Femur (tissue), 1 donor: ENCODE measurements at places on chromosomes 11 and 22.

DNA sequence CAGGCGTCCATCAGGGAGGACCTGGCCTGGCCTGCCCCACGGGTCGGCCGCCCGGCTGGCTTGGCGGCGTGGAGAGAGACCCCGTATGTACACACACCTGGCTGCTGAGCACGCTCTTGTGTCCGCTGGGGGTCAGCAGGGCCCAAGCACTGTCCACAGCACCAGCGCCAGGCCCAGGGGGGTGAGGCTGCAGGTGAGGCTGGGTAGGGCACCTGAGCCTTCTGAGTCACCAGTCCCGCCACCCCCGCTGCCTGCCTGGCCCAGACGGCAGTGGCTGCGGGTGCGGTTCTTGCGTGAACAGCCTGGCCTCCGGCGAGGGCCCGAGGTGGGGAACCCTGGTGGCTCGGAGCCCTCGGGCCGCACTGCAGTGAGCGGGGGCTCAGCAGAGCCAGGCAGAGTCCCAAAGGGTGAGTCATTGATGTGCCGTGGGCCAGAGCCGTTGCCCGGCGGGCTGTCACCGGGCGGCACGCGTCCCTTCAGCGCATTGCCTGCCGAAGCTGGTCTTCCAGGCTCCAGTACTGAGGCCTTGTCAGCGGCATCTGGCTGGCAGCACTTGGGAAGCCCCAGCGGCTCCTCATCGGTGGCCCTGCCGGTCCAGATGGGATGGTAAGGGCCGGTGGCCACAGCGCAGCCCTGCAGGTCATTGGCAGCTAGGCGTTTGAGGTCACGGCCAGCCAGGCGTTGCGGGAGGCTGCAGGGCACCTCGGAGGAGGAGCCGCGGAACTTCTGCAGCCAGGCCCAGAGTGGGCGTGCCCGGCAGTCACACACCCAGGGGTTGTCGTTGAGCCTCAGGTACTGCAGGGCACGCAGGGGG is 26.3 kb downstream of the RTN4R start:
- no peak for DNase-seq

DNA sequence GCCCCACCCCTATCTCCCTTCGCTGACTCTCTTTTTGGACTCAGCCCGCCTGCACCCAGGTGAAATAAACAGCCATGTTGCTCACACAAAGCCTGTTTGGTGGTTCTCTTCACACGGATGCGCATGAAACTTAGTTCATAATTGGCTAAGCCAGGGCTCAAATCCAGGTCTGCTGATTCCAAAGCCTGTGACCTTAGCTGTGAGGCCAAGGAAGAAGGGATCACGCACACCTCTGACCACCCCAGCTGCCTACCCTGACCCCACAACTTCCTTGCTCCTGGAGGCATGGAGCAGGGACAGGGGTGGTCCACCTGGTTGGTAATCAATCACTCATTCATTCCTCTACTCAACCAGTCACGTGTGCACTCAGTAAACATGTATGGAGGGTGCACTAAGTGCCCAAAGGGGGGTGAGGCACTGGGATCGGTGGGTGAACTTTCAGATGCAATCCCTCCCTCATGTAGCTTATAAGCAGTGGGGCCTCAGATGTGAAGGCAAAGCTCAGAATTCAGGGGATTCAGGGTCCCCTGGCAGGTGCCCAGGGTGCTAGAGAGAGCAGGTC is 10.3 kb downstream of the FXYD2 start:
- no peak for DNase-seq

GRCh38 chr22:21972293-21972779 is 10.3 kb downstream of the TOP3B start:
- no peak for DNase-seq

DNA sequence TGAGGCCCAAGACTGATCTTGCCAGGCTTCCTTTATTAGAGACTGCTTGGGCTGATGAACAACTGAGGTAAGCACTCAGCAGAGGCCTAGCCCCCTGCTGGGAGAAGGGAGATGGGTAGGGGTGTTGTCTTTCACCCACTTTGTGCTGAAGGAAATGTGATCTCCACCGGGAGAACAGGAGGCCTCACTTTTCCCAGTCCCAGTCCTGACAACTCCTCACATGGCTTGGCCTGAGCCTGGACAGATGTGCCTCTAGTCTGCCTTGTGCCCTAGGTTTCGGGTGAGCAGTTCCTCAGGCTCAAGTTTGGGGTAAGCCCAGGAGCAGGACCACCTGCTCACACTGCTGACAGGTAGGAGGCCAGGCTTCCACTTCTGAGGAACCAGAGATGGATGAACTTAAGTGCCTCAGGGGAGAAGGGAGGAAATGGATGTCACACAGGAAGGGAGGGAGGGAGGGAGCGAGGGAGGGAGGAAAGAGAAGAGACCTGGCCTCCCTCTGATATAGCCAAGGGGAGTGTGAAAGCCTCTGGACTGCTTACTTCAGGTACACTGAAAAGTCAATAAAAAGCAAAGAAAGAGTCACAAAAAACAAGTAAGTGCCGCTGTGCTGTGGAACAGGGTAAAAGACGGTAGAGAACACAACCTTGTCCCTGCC is 8.1 kb downstream of the CLPB start:
- no peak for DNase-seq

- DNase-seq, result no peak
Observed at GRCh38 chr11:15616130-15617105, 501.7 kb downstream of the INSC start.

GRCh38 chr11:72369743-72370142 is 64.6 kb downstream of the CLPB start:
- DNase-seq, result no peak

GRCh38 chr11:8346157-8346755 is 82.6 kb upstream of the LMO1 start:
- DNase-seq, result no peak

GRCh38 chr11:71067753-71068152 is 184.6 kb downstream of the SHANK2 start:
- no peak for DNase-seq

DNA sequence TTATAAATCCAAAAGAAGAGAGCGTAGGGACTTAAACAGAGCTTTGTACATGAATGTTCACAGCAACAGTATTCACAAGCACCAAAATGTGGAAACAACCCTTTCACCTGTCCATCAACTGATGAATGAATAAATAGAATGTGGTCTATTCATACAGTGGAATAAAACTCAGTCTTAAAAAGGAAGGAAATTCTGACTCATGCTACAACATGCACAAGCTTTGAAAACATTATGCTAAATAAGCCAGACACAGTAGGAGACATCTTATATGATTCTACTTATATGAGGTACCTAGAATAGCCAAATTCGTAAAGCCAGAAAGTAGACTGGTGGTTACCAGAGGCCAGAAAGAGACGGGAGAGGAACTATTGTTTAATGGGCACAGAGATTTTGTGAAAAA is 74.3 kb downstream of the SHANK2 start:
- DNase-seq, result no peak

DNA sequence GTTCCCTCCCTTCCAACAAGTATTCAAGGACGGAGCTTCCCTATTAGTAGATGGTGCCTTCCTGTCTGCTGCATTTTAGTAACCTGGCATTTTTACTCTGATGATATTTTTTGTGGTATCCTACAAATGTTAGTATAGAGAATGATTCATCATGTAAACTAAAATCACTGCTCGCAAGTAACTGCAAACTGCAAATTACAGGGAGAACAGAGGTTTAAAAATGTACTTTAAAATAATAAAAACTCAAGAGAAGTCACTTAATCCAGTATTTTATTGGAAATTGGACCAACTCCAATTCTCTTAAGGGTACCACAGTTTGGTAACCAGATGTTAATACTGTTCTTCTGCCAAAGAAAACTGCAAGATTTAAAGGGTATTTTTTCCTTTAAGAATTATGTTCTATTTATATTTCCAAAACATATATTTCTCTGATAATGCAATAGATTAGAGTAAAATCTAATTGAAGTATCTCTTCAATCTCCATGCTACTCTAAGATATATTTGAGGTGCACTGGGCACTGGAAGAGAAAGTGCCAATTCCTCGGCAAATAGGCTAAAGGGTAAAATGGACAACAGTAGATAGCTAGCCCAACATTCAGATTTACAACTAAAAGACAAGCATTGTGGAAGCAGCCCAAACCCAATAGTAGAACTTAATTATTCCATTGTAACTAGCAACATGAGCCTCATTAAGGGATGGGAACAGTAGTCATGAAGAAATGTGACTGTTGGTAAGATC is 298.0 kb downstream of the TTC28 start:
- no peak for DNase-seq

DNA sequence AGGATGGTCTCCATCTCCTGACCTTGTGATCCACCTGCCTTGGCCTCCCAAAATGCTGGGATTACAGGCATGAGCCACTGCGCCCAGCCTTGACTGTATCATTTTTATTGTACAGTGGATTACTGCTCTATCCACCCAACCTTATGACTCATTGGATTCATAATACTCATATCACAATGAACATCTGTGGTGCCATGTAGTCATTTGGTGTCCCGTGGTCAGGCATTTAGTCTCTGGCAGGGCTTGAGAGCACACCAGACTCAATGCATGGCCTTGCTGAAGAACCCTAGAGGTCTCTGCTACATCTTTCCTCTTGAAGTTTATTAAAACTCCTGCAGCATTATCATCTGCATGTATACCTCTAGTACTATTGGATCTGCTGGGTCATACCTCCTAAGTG is 98.0 kb upstream of the LDLRAD3 start:
- DNase-seq, result no peak

- no peak for DNase-seq
Observed at GRCh38 chr22:16586170-16586569, 6.4 kb downstream of the CCT8L2 start.

- DNase-seq, result peak; percentile 28
Observed at GRCh38 chr11:47003180-47003877, 66.8 kb downstream of the CSTPP1 start.

- no peak for DNase-seq
Observed at GRCh38 chr11:107011977-107012376, 6.3 kb downstream of the GUCY1A2 start.

- DNase-seq, result no peak
Observed at GRCh38 chr11:131886201-131886600, 515.8 kb downstream of the NTM start.

GRCh38 chr11:70146895-70147520 is 56.1 kb upstream of the FADD start:
- DNase-seq, result no peak

DNA sequence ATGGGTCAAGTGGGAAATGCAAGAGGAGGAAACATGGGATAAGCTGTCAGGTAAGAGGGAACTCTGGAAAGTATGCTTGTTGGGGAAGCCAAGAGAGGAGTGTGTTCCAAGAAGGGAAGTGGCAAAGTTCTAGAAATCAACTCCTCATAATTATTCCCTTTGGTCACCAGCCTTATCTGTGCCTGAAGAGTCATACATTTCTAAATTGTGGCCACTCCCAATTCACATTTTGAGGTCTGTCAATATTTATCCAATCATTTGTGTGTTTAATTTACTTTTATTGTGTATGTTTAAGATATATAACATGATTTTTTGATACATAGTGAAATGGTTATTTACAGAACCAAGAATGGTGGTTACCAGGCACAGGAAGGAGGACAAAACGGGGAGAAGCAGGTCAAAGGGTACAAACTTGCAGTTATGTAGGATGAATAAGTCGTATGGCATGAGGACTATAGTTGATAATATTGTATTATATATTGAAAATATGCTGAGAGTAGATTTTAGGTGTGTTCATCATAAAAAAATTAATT is 131.7 kb downstream of the GRIA4 start:
- DNase-seq, result no peak

DNA sequence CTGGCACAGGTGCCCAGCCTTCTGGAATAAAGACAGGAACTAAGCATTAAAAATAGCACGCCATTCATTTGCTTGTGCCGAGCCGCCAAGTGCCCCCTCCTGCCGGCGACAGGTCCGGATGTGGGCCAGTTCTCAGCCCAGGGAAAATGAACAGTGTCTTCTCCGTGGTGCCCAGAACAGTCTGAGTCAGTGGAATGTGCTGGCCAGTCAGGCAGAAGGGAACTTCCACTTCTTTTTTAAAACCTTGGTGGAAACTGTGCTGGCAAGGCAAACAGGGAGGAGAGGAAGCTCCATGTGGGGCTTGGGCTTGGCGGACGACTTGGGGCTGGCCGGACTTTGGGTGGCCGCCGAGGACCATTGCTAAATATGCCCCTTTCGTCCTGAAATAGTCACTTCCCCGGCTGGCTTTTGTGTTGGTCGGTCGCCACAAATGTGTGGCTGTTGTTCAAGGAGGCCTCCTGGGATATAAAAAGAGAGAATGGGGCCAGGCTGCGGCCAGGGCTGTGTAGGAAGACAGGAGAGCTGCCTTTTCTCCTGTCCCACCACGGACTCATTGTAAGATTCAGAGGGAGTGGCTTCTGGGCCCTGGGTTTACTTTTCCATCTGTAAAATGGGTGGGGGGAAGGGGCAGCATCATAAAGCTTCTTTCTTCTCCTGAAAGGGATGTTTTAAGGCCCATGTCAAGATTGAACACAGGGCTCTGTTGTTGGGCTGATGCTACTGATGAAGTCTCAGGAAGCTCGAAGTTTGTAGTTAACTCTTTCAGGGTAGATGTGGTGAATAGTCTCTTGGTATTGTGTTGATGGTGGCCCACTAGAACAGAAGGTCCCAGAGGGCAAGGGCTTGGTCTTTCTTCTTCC is 101.0 kb downstream of the PTPRJ start:
- DNase-seq, result peak; percentile 83

- no peak for DNase-seq
Observed at GRCh38 chr22:24144056-24144777, 37.1 kb upstream of the SUSD2 start.

DNA sequence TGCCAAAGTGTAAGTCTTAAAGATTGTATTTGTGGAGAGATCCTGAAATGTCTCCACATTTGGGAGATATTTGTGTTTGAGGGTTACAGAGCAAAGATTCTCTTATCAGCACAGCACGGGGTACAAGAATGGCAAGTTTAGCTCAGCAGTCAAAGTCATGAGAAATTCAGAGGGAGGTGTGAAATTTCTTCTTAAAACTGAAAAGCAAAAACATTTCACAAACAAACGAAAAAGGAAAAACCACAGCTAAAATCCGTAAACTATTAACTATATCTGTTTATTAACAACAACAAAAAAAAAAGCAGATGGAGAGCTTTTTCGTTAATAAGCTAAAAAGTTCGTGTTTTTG is 40.9 kb upstream of the ETS1 start:
- no peak for DNase-seq

DNA sequence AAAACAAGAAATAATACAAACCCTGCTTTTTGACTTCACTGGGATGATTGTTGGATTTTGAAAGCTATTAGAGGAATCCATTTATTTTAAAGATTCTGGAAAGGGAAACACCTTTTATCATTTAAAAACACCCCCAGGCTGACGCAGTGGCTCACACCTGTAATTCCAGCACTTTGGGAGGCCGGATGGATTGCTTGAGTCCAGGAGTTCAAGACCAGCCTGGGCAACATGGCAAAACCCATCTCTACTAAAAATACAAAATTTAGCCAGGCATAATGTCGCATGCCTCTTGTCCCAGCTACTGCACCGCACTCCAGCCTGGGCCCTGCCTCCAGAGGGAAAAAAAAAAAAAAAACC is 317 bp upstream of the SCN2B start:
- no peak for DNase-seq

DNA sequence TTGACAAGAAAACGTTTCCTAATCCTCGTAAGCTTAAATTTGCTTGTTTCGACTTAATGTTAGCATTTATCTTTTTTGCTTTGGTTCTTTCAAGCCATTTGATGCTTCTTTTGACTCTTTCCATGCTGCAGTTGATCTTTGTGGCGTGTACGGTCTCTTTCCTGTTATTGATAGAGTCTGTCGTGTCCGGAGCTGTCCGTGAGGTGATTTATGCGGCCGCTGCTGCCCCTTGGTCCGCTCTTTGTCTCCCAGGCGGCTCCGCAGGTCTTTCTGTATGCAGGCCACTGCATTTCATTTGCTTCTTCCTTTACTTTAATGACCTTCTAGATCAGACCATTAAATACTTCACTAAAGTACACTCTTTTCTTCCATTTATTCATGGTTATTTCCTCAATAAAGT is 50.3 kb downstream of the TBC1D22A start:
- no peak for DNase-seq
